ENCODE measurements at places on chromosomes 1 and 21. TPM values are rescaled to one million over a fixed set of nuclear protein-coding genes. Genes with fewer than 3 reads are reported as not detected.

CYP4Z1 gene
- total RNA-seq: not detected

DNA sequence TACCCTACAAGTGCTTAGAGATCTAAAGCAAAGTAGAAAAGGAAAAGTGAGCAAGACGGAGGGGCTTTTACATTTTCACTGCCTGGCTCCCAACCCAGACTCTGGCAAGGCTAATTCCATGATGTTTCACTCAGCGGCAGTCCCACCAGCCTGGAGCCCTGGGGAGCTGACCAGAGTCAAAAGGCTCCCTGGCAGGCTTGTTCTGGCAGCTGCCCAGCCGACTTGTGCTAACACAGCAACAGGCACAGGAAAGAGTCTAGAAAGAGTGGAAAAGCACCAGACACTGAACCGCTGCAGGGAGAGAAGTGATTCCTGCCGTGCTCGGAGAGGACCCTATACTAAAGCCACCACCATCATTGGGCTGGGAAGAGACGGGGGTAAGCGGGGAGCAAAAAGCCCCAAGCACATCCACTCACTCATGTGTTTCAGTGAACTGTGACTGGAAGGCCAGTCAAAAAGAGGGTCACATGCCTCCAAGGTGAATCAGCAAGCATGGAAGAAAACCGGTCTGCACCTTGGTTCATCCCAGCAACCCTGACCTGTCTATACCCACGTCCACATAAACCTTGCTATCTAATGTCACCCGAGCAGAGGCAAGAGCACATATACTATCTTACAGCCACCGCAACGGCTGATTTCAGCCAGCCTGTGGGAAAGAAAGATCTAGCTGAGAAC, 8.0 kb downstream of the SMIM12 start:
- DNase-seq: no peak

L1TD1 gene
- total RNA-seq: not detected

- DNase-seq: no peak
These were observed 57.5 kb upstream of the ETV3 start for GRCh38 chr1:157195521-157196244.

DNA sequence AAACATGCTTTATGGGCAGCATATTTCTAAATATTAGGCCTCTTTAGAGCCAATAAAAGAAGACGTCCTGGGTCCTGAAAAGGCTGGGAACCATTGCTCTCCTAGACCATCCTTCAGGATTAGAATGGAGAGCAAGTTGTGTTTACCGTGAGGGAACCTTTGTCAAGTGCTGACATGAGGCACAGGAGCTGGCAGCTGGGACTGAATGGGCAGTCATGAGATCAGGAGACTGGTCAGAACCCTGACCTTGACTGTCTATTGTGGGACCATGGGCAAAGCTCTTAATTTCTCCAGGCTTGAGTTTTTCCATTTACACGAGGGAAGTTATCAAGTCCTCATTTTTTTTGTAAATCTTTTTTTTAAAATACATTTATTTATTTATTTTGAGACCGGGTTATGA, 5.2 kb downstream of the PFKFB2 start:
- DNase-seq: no peak

PROX1 gene
- not detected for total RNA-seq

CD5L gene
- not detected for total RNA-seq

DSCAM gene
- not detected for total RNA-seq

GRCh38 chr21:33042812-33043211, 17.1 kb downstream of the OLIG2 start:
- DNase-seq: no peak

DNA sequence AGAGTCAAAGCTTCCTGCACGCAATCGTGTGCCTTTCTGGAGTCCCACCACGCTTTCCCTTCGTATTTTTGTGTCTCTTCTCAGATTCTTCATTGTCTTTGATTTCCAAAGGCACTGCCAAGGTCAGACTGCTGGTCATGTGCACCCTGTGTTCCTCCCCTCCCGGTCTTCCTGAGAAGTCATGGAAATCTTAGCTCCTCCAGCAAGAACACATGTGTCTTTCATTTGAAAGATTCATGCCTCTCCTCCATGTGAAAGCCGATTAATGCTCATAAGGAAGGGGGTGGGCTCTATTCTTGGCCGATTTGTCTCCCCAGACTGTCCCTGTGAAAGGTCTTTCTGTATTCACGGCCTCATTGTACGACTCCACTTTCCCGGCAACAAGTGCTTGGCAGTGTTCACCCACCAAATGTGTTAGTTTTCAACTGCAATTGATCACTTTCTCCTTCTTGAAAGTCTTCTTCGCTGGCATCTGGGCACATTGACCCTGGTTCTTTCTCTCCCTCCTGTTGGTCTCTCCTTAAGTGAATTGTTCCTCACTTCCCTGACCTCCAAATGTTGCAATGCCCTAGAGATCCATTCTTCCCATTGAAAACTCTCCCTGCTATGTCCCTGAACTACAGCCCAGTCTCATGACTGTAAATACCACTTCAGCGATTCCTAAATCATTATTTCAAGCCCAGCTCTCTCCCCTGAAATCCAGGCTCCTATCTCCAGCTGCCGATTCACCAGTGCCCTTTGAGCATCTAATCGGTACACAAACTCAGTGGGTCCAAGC, 25.4 kb downstream of the MX2 start:
- DNase-seq: no peak

DNA sequence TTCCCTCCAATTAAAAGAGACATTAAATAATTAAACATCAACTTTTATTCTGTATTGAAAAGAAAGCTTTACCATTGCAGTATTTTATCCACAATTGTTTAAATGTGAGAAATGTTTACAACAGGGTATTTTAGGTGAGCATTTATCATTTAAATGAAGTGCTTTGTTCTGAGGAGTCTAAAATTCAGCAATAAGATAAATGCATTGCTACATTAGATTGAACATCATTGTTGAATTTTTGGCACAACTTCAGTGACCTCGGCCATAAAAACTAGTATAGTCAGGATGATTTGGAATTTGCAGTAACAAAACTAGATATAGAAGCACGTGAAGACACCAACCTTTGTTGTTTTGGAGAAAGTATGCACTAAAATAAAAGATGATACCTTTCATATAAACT, 692.9 kb downstream of the USP25 start:
- DNase-seq: no peak

DNA sequence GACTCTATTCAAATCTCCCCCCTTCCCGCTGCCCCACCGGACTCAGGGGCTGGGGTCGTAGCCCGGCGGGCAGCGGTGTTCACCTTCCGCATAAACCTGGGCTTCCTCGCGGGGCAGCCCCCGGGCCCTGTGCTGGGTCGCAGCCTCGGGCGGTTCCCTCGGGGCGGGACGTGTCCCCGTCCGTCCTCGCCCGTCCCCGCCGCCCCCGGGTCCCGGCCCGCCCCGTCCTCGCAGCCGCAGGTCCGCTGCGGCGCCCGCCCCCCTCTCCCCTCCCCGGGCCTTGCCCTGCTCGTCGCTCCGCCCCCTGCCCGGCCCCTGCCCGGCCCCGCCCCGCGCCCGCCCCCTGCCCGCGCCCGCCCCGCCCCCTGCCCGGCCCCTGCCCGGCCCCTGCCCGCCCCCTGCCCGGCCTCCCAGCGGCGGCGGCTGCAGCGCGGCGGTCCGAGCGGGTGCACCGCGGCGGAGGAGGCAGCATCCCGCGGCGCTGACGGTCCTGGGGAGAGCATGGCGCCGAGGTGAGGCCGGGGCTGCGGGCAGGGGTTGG, at the start of gene COL18A1:
Gene COL18A1 (plus strand): TSS at position 436 of the 541 bp plus-strand sequence. CDS start 66 bp downstream, at position 502.
- no peak for DNase-seq

GRCh38 chr1:181112071-181112929, 23.8 kb downstream of the IER5 start:
- no peak for DNase-seq

CSMD2 gene
- total RNA-seq: not detected

DNA sequence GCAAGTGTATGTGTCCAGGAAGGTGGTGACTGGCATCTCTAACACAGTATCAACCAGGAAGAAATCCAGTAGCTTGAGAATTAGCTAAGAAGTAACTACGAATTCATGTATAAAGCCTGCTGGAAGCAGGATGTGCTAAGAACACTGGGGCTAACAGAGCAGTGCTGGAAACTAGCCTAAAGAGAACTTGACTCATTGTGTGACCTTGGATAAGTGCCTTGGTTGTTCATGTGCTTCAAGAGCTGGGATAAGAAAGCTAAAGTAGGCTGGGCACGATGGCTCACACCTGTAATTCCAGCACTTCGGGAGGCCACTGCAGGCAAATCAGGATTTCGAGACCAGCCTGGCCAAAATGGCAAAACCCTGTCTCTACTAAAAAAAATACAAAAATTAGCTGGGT, 186.9 kb downstream of the RRAGC start:
- DNase-seq: peak; percentile 31

KLHDC8A gene
- total RNA-seq: not detected

ROR1 gene
- total RNA-seq: 0.38 TPM

TTC34 gene
- 0.40 TPM for total RNA-seq

DNA sequence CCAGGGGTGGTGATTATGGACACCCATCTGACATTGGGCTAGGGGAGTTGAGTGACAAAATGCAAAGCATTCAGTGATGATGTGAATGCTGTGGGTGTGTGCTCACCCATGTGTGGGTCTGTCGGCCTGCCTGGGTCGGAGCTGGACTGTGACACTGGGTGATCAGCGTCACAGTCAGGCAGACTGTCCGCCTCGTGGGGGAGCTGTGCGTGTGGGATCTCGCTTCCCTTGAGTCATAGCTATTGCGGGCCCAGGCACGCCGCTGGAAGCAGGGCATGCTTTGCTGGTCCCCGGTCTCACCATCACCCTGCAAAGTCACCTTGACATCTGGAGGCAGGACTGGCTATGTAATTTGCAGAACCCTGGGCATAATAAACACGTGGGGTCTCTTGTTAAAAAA, 156.9 kb upstream of the IGSF21 start:
- no peak for DNase-seq

CASQ1 gene
- total RNA-seq: not detected

- no peak for DNase-seq
These were observed 241.8 kb downstream of the TRABD2B start for GRCh38 chr1:47755101-47755990.

MMEL1 gene
- total RNA-seq: 0.81 TPM

ANXA9 gene
- not detected for total RNA-seq

VWA5B1 gene
- not detected for total RNA-seq

CFAP74 gene
- not detected for total RNA-seq

DNA sequence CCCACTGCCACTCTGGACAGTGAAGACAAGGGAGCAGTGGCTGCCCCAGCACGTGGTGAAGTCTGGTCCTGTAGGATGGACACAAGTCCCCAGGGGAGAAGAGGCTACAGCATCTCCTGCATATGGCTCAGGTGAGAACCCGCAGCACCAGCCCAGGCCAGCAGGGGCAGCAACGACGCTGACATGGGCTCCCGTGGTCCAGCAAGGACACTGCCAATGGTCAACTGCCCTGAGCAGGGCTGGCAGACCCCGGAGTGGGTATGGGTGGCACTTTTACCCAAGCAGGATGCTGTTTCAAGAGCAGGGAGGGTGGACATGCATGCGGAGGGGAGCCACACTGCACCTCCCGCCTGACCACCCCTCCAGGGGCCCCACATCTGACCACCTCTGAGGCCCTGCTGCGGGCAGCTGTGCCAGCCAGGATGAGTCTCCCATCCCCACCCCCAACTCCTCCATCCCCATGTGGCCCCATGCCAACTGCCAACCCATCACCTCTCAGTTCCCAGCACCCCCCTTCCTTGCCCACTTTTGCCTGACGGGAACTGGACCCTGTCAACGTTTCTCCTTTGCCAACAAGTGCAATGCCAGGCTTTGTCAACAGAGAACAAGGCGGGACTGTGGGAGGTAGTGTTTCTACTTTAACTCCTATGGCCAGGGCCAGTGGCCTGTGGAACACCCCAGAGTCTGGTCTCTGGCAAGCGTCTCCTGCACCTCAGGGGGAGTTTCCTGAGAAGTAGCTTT, 8.6 kb downstream of the MORN1 start:
- peak; percentile 58 for DNase-seq

- no peak for DNase-seq
These were observed 37.5 kb downstream of the AGO3 start for GRCh38 chr1:35968396-35968795.

- no peak for DNase-seq
These were observed 1.2 kb downstream of the SARS1 start for GRCh38 chr1:109214695-109215623.

DNA sequence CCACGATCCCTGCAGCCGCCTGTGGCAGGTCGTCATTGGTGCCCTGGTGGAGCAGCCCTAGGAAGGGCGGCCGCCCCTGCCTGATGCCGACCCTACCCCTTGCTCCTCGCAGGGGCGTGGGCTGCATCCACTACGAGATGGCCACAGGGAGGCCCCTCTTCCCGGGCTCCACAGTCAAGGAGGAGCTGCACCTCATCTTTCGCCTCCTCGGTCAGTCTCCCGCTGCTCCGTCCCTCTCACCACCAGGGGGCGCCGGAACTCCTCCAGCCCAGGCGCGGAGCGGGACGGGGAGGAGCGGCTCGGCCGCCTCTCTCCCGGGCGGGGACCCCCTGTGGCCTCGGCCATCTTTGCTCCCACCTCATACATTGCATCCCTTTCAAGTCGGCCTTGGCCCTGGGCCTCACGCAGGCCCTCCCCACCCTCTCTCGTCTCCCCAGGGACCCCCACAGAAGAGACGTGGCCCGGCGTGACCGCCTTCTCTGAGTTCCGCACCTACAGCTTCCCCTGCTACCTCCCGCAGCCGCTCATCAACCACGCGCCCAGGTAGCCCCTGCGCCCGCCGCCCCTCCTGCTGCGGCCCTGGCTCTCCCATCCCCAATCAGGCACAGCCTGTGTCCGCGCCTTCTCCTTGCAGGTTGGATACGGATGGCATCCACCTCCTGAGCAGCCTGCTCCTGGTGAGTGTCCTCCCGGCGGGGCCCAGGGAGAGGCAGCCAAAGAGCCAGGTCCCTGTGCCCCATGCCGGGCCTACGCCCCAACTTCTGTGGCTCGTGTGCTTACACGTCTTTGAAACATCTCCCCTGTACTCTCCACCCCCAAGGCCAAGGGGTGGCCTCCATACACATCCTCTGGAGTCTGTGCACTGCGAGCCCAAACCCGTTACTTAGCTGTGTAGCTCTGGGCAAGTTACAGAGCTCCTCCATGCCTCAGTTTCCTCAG, 24.7 kb downstream of the CDK18 start:
- DNase-seq: peak; percentile 69

PDE4B gene
- 136 TPM for total RNA-seq

GRCh38 chr21:22044431-22044830, 1046.2 kb downstream of the NCAM2 start:
- DNase-seq: no peak

CLCA1 gene
- total RNA-seq: not detected

DNA sequence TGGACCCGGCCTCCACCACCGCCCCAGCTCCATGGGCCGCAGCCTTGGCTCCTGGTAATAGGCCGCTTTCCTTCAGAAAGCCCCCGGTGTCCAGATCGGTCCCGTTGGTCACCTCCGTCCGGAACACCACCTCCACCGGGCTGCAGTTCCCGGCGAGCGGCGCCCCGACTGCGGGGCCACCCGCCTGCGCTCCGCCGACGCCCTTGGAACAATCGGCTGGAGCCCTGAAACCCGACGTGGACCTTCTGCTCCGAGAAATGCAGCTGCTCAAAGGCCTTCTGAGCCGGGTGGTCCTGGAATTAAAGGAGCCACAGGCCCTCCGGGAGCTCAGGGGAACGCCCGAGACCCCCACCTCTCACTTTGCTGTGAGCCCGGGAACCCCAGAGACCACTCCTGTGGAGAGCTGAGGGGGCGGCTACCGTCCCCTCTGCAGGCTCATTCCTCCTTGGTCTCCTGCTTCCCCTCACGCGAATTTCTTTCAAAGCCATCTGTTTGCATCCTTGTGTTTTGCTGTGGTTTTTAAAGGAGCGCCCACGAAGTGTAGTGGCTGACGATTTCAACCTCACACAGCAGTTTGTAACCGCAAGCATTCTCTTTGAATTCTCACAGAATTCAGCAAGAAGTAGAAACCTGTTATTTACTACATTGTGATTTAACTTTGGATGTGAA, 6.0 kb downstream of the FCRLB start:
- peak; percentile 63 for DNase-seq

CXADR gene
- not detected for total RNA-seq

- DNase-seq: no peak
These were observed 127.6 kb downstream of the MRPS6 start for GRCh38 chr21:34201001-34201400.

All from natural killer cell treated with Interleukin-12 subunit alpha and Interleukin-12 subunit beta and Interleukin-15 and Interleukin-18, amount 100 ng/mL, for 72 hours (primary cell).